ENCODE measurements at places on chromosomes 1 and 21.

GRCh38 chr1:221994274-221994698 is 252.4 kb upstream of the DUSP10 start:
- DNase-seq = peak; percentile 21

DNA sequence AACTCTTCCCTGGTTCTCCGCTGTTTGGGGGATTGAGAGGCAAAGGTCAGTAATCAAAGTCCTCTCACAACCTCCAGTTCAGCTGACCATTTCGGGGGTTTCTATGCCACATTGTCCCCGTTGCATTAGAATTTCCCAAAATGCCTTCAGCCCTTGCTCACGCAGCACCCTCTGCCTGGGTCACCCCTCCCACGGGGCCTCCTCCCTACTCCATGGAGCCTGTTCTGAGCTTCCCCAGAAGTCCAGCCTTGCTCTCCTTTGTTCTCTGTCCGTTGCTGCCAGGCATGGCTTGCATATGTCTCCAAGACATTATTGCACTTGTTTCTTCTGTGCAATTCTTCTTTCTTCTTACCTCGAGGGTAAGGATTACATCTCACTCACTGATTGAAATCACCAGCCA is 16.5 kb downstream of the DMRTB1 start:
- DNase-seq = no peak

GRCh38 chr1:170735366-170736263 is 71.7 kb downstream of the PRRX1 start:
- no peak for DNase-seq

DNA sequence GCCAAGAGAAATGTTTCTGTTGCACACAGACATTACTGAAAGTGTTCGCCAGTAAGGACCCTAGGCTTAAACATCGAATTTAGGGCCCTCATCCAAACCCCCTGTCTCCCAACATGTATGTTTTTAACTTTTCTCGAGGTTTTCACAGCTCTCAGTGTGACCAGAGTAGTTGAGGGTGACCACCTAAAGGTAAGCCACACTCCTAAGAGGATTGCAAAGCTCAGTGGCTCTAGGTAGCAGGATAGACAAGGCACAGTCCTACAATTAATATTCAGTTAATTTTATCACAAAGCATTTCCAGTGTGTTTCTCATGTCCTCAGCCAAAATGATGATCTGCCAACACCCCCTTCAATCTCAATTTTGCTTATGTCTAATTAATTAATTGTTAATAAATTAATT is 695 bp upstream of the ALG14 start:
- no peak for DNase-seq

DNA sequence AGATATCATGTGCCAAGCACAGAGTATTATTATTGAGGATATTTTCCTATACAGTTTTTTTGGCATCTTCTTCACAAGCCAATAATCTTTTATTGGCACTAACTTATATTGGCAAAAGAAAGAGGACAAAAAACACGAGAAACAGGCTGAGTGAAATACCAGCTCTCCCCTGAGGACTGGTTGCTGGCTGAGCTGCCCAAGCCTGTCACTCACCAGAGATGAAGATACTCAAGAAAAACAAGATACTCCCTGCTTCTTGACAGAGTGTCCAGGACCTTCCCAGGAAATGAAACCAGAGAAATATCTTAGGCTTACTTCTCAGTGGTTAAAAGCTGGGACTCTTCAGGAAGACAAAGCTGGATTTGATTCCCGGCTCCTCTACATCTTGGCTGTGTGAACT is 35.9 kb upstream of the ATP1B1 start:
- DNase-seq = no peak

GRCh38 chr1:207884266-207885029 is 26.5 kb downstream of the CD34 start:
- no peak for DNase-seq

GRCh38 chr1:10973956-10974881 is 38.2 kb upstream of the TARDBP start:
- DNase-seq = no peak

DNA sequence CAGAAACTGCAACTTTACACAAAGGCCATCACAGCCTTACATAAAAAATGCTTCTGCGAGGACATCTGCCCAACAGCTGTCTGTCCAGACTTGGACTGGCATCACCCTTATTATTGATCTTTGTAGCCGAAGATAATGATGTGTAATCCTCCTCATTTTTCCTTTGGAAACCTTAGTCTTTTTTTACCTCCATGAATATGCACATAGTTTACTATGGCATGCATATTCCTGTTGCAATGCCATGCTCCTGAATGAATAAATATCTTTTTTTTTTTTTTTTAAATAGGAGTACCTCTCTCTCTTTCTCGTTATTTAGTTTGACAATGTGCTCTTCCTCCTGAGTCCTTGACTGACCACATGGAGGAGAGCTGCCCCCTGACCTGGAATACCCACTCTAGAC is 409.6 kb upstream of the USP24 start:
- DNase-seq = no peak

DNA sequence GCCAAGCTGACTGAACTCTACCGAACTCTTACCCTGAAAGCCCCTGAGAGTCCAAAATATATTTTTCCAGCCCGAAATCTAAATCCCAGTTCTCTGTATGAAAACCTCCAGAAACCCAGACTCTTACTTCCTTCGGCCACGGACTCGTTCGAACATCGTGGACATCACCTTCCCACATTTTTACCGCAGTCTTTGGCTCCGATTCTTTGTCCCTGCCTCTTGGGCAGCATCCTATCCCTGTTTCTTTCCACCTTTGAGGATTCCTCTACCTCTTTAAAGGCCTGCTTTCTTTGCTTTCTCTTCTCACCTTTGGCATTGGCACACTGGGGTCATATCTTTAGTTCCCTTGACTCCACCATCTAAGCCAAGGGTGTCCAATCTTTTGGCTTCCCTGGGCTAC is 932 bp upstream of the USP24 start:
- no peak for DNase-seq

DNA sequence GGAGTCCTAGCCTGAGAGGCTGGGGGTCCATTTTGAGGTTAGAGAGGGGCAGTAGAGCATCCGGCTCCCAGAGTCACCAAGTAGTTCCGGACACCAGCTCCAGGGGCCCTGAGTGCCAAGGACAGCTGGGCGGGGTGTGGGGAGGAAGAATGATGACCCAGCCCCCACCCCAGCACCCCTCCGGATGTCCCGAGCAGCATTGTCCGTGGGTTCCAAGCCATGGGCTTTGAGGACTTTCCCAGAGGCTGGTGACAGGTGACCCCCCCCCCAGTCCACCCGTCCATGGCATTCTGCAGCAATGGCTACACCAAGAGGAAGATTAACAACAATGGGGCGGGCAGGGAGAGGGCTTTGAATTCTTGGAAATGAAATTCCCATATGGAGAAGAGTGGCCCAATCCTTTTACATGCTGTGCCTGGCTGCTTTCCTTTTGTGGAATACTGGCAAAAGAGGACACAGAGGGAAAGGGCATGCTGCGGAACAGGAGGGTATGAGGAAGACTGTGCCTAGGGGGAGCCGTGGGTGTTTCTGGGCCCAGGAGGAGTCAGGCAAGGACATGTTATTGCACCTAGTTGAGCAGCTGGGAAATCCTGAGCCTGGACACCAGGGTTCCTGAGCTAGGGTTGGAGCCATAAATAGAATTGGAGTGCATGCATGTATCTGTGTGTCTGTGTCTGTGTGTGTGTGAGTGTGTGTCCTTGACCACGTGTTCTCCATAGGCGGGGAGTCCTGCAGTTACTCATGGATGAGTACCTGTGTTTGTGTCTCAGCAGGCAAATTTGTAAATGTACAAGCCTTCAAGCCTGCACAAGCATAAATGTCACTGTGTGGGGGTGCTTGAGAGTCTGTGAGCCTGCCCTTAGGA is 956 bp downstream of the ATP1A2 start:
- no peak for DNase-seq

GRCh38 chr1:31667065-31667785 is 22.5 kb upstream of the PEF1 start:
- no peak for DNase-seq
